ENCODE measurements at places on chromosomes 5 and 9.

GRCh38 chr5:172356047-172356446 is 72.5 kb upstream of the UBTD2 start:
- DNase-seq: no peak

GRCh38 chr5:107277485-107278125 is 393.1 kb downstream of the EFNA5 start:
- DNase-seq: no peak

DNA sequence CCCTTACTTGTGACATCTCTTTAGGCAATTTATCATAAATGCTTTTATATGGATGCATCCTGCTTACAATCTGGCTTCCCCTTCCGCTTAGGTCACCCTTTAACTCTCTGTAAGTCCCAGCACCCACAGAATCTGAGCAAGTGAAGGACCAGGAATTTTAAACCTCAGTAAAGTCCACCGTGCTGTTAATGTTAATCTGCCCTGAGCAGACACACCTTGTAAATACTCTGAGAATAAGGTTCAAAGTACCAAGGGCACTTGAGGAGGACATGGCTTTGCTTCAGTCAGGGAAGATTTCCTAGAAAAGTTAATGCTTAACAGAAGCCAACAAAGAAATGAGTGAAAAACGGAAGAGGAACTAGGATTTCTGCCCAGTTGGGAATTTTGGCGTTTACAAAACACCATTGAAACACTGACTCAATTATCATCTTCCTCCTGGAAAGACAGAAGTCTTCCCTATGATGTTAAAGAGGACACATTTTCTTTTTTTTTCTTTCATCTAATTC is 26.4 kb upstream of the TTC39B start:
- DNase-seq: no peak

GRCh38 chr5:77990020-77990419 is 213.9 kb upstream of the TBCA start:
- no peak for DNase-seq

DNA sequence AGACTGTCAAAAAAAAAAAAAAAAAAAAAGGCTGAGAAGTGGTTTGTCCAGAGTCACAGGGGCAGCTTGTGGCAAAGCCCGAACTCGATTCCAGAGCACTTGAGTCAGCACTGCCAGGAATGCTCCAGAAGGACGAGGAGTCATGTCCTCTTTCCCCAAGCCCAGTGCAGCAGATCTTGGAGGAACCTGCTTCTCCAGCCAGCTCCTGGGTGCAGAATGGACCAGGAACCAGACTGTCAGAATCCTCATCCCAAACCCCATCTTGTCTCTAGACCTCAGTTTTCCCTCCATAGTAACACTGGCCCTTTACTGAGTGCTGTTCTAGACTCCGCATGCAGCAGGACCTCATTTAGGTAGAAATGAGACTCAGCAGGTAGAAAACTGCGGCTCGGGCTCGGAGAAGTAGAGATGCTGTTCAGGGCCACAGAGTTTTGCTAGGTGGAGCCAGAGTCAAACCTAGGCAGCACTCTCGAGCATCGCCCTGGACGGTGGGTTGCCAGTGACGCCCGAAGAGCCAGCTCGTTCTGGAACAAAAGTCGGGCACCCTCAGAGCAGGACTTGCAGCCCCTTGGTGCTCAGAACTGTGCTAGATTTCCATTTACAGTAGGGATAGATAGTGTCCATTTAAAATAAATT is 15.4 kb downstream of the CD74 start:
- no peak for DNase-seq

DNA sequence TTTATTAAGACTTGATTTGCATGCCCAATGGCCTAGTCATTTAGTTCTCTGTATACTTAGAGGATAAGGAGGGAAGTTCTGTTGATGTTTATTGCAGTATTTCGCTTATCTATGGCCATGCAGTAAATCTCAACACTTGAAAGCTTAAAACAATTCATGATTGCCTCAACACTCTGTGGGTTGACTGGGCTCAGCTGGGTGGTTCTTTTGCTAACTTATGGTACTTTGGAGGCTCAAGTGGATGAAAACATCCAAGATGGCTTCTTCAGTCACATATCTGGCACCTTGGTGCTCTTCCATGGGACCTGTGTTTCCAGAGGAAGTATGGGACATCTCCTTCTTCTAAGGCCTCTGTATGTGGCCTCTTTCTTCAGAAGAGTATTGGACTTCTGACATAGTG is 10.3 kb upstream of the ROR2 start:
- no peak for DNase-seq

DNA sequence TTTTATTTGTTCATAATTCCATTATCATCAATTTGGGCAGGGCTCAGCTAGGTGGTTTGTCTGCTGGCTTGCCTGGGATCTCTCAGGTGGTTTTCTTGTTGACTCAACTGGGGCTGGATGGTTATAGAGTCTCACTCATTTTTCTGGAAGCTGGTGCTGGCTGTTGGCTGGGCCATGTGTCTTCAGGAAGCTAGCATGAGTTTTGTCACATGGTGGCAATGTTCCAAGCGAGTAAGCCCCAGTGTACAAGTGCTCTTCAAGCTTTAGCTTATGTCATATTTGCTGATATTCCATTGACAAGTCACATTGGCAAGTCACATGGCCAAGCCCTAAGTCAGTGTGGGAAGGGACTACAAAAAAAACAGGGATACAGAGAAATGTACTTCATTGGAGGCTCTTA is 2.3 kb upstream of the RASEF start:
- DNase-seq: no peak

DNA sequence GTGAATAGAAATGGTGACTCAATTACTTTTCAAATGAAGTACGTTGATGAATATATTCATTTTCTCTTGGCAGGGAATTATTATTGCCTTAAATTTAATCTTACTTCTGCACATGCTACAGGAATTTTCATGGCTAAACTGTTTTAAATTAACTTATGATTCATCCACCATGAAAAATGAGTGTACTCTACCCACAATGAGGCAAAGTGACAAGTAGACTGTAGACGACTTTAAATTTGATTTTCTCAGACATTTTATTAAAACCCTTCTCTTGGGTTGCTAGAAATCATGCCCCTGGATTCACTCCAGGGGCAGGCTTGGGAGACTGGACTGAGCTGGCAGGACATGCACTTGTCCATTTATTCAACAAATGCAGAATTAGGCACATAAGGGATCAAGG is 23.5 kb upstream of the ERAP2 start:
- no peak for DNase-seq

DNA sequence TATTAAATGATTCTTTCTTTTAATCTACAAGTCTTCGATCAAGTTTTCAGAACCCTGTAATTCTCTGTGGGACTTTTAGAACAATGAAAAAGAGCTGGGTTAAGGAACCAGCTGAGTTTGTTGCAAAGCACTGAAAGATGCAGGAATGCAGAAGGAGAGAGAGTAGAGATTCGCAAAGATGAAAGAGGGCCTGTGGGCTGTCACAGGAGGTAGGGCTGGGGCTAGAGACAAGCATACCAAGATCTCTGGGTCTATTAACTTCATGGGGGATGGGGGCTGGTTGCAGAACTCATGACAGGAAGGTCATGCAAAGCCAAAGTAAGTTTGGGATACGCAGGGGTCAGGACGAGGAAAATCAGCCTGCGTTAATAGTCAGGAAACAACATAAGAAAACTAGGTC is 81.8 kb downstream of the LURAP1L start:
- DNase-seq: no peak

GRCh38 chr5:71782771-71783770 is 64.0 kb downstream of the CARTPT start:
- peak; percentile 70 for DNase-seq

GRCh38 chr5:87195616-87196015 is 72.1 kb upstream of the RASA1 start:
- no peak for DNase-seq

DNA sequence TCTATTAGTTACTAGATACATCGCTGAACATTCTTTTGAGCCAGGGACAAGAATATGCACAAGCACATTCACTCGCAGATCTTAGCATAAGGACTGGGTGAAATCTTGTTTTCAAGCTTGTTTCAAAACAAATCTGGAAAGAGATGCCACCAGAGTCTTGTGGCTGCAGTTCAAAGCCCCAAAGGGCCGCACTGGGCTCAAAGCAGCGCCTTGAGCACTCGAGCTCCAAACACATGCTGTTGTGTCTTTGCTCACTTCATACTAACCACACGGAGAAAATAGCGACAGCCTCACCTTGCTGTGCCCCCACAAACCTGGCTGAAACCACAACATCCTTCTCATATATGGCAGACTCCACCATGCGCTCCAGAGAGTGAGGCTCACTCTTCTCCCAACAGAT is 34.2 kb upstream of the IL7R start:
- DNase-seq: no peak

- no peak for DNase-seq
Observed at GRCh38 chr5:92237896-92238295, 854.8 kb upstream of the ARRDC3 start.

DNA sequence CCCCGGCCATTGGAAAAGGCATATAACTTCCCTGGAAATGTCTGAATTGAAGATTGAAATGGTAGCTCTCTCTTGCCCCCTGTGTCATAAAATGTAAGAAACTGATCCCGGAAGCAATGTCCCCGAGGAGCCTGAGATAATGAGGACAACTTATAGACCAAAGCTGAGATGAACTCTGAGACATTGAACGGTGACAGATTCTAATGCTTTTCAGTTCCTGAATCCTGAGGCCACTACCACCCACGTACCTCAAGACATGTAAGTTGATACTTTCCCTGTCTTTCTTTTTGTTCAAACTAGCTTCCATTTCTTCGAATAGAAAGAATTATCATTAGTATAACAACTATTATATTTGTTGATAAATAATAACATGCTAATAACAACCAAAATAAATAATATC is 51.0 kb downstream of the KIF4B start:
- no peak for DNase-seq

DNA sequence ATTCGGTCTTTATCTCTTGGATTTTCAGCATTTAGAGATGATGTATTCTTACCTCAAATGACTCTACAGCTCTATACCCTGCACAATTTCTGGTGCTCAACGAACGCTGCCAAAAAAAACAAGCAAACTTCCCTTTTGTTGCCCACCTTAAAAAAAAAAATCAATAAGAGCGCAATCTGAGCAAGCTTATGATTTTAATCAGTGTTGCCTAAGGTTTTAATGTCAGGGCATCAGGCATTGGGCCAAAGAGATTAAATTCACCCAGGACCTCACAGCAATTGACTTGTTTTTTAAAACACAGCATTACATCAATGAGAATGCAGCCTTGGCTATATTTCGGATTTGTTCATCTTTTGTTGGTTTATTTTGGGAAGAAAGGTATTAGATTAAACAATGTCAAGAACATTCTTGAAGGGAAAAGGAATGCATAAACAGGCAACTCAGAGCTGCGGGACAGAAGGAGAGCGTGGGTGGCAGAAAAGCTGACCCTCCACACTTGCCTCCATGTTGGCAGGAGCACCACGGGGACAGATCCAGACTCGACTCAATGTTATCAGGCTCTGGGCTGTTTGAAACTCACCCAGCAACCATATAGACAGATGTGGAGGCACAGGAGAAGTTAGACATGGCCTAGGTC is 127.5 kb upstream of the DAPK1 start:
- DNase-seq: no peak

DNA sequence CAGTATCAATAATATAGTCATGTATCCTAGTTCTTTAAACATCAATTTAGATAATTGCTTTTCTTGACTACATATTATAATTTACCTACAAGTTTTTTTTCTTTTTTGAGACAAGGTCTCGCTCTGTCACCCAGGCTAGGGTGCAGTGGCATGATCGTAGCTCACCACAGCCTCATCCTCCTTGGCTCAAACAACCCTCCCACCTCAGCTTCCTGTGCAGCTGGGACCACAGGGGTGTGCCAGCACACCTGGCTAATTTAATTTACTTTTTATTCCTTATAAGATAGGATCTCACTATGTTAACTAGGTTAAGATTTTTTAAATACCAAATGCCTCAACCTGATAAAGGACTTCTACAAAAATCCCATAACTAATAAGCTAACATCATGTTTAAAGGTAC is 21.1 kb downstream of the UIMC1 start:
- DNase-seq: no peak

- DNase-seq: no peak
Observed at GRCh38 chr9:88049677-88050307, 75.5 kb upstream of the CDK20 start.

DNA sequence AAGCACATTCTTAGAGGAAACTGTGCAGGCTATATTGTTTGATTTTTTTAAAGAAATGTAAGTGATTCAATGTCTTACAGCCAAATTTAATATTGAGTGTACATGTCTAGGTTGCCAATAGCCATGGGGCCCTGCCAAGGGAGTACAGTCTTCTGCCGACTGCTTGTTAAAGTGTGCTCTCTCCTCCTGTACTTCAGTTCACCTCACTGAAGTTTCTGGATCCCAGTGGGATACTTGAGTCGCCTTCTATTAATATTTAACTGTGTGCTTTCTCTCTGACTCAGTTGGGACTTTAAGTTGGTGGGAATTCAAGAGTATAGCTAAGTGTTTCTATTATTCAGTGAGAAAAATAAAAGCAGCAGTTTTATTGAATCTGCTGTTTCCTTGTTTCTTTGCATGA is 44.5 kb upstream of the C5orf47 start:
- no peak for DNase-seq

GRCh38 chr9:22044583-22044982 is 35.5 kb upstream of the CDKN2B start:
- no peak for DNase-seq

DNA sequence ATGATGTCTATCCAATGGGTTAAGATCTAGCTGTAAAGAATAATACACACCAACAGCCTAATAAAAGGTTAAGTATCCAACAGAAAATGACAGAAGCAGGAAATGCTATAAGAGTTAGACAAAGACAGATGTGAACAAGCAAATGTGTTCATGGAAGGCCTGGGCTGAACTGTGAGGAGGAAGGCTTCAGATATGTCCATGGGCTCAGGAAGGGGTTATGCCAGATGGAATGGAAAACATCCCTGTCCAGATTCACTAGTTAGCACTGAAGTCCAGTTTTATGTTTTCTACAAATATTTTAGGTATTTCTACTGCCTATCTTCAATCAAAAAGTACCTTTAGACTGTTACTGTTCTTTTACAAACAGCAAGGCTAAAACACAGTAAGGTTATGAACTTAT is 27.1 kb downstream of the ERAP1 start:
- DNase-seq: no peak

- no peak for DNase-seq
Observed at GRCh38 chr5:67020096-67020615, 176.4 kb downstream of the CD180 start.

DNA sequence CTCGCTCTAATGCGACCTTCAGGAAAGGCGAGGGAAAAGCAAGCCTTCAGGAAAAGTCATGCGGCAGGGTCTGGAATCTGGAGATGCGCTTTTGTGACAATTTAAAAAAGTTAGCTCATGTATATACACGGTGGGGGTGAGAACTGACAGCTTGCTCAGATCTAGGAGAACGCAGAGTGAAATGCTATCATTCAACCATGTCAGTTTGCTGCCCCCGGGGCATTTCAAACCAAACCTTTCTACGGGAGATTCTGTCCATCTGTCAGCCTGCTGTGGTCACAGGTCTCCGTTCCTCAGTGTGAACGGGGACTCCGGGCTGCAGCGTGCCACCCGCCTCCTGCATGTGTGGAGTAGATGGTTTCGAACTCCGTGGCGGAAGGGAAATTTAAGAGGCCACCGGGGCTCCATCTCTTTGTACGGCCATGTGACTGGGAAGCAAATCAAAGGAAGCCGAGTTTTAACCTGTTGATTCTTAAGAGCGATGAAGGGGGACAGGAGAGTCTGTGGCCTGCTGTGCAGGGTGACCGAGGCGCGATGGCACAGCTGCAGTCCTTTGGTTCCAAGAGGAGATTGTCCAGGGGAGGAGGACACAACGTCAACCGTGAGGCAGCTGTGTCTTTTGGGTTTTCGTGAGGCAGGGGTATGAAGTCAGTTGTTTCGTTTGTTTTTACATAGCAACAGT is 45.9 kb downstream of the OTULIN start:
- DNase-seq: no peak

GRCh38 chr9:72480921-72481320 is 40.5 kb upstream of the TMC1 start:
- DNase-seq: no peak

Measured in stimulated activated naive CD8-positive, alpha-beta T cell treated with anti-CD3 and anti-CD28 coated beads, Interleukin-15, Interleukin-2, amounts not matched to agents 100 U/mL and 50 U/mL, for 24 hours (primary cell).